Activated gamma-delta T cell (primary cell): ENCODE measurements at places on chromosomes 12 and 14.

DNA sequence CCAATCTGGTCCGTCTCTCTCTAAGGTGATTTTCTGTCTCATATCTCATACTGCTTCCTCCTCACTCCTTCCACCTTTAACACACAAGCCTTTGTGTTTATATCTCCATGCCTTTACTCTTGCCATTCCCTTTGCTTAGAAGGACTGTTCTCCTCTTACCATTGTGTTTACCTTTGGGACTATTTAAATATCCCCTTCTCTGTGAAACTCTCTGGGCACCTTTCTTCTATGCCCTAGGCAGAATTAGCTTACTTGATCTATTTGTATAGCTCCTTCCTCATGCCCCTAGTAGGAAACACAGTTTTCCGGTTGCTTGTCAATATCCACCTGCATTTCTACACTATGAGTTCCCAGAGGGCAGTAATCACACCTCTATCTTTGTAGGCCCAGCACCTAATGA, 3.9 kb upstream of the AMHR2 start:
- DNase-seq = no peak

DNA sequence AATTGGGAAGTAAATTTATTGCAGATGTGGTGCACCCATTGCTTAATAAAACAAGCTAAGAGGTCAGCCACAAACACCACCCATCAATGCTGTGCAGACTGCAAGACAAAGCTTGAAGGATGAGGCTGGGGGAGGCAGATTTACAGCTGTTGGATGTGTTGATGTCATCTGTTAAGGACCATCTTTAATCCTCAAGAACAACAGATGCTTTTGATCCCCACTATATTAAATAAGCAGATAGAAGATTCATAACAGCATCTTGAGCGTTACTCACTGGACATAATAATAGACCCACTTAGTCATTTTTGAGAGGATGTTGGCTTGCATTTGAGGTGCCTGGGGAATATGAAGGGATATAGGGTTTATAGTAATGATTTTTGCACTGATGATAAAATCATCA, 58.8 kb downstream of the GPR68 start:
- DNase-seq = no peak

DNA sequence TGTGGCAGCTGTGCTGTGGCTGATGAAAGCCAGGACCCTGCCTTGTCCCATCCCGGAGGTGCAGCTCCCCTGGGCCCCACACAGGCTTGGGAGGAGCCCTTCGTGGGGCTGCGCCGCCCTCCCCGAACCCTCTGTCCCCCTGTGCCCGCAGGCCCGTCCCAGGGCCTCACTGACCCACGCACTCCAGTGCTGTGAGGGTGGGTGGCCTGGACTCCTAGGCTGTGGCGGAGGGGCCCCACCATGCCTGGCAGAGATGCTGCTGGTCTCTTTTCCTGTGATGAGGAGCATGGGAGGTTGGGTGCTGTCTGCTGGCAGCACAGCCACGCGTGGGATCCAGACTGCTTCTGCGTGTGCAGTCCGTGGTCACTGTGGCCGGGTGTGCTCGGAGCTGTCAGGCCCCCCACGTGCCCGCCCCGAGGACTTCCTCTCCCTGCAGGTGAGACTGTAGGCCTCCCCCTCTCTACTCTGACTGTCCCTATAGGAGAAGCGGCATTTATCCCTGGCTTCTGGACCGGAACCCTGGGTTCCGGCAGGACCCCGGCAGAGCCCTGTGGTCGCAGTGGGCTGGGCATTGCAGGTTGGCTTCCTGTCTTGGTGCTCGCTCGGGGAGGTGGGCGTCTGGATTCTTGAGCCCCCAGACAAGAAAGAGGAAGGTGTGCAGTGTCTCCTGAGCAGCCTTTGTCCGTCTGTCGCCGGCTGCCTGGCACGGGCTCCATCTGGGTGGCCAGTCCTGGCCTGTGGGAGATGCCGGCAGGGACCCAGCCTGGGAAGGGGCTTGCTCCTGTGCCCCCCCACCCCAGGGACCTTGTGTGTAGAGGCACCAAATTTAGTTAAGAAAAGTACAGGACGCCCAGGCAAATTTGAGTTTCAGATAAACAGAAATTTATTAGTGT, 2.3 kb downstream of the MTA1 start:
- DNase-seq = no peak

DNA sequence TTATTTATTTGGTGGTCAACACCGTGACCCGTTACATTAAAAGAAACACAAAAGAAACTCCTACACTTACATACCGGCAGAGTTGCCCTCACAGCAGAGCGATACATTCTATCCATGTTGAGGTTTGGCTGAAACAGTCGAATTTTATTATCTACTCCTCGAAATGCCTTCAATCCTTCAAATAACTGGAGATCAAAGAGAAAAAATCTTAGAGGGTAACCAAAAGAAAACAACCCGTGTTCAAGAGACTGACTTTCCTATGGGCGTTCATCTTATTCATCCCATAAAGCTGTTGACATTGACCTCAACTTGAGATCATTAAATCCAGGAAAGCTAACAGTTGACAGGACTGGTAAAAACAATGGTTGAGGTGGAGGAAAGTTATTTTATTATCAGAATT, 67.7 kb downstream of the BCAT1 start:
- no peak for DNase-seq

GRCh38 chr12:31006416-31007152, 67.1 kb upstream of the DDX11 start:
- no peak for DNase-seq

- no peak for DNase-seq
These were observed 6.6 kb upstream of the PHLDA1 start for GRCh38 chr12:76038176-76038575.

DNA sequence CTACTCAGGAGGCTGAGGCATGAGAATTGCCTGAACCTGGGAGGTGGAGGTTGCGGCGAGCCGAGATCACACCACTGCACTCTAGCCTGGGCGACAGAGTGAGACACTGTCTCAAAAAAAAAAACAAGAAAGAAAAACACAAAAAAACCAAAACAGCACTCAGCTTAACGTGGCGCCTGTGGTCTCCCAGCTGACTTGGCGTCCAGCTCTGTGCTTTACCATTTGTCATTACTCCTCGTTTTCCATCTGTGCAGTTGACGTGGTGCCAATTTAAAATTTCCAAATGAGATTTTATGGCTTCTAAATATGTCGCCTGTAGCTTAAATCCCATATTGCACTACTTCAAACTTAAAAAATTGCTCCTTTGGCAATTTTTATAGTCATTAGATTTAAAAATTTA, 2.0 kb downstream of the MGP start:
- DNase-seq = no peak

- no peak for DNase-seq
These were observed 1.2 kb upstream of the COX14 start for GRCh38 chr12:50110762-50111351.

DNA sequence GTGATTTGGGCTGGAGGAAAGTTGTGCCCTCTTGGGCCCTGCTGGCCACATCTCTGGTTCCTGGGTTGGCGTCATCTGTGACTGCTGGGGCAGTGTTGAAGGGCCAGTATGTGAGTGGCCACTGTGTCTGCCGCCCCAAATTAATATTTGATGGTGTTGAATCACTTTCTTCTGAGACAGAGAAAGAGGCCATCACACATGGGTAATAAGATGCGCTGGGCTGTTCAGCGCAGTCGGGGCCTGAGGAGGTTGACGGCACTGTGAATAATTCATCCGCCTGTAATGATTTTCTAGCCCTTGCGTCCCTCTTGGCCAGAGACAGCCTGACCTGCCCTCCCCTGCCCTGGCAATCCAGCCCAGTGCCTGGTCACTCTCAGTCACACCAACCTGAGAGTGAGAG, 56.2 kb upstream of the BEGAIN start:
- DNase-seq = no peak

DNA sequence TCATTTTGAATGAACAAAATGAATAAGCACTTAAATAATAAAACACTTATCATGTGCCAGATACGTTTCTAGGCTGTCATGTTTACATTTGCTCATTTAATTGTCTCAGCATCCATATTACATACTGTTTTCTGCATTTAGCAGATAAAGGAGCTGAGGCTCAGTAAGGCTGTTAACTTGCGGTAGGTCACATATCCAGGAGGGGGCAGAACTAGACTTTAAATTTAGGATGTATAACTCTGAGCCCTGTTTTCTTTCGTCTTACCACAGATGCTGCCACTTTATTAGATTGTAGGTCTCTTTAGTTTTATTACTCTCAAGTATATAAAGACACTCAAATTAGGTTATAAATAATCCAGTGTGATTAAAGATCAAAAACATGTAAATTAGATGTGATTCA, 17.7 kb downstream of the IRAK4 start:
- DNase-seq = no peak

DNA sequence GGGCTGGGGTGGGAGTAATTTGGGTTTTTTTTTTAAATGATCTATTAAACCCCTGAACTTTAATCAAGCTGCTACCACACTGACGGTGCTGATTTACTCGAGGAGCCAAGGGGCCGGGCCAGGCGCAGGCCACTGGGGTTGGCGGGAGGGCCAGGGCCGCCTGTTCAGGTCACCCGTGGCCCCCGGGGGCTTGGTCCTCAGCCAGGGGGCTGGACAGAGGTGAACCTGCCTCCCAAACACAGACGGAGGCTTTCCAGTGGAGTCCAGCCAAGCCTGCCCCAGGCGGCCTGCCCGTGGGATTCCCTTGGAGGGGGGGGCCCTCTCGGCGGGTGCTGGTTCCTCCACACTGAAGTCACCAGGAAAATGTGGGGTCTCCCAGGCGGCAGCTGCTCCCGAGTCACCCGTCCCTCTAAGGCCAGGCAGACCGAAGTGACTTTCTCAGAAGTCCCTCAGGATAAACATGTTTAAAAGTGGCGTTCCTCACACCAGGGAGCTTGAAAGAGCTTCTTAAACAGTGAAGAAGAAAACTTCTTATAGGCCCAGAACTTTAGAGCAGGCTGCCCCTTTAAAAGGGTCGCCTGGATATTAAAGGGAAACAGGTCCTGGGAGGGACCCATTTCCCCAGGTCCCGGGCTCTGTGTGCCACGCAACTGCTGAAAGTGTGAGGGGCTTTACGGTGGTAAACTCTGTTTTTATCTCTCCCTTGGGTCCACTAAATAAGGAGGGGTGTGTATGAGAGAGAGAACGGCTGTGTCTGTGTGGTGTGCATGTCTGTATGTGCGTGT, 167.2 kb upstream of the GSC start:
- no peak for DNase-seq

GRCh38 chr14:28779456-28779855, 12.9 kb downstream of the FOXG1 start:
- no peak for DNase-seq

- DNase-seq = no peak
These were observed 116.6 kb downstream of the ETV6 start for GRCh38 chr12:11765817-11766794.

DNA sequence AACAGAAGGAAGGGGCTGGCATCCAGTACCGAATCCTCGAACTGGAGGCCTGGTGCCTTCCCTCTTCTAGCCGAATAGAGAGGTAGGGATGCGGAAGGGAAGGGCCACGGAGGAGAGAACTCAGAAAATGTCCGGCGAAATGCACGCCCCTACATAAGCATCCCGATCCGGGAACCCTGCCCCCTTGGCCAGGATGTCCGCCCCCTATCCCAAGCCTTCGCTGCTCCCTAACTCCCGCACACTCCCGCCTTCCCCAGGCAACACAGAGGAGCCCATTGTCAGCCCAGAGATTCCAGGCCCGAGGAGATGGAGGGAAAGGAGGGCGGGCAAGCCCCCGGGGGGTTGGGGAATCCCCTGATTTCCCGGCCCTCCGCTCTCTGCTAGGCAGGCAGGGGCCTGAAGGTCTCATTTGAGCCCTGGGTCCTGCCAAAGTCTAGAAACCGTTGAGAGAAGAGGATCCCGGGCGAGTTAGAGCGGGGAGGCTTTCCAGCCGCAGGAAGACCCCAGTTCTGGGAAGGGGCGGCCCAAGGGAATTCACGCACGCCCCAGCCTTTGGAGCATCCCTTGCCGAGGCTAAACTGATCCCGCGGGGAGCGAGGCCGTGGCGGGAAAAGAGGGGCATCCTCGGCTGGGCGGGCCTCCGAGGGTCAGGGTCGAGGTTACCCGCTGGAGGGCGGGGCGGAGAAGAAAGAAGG, 569 bp upstream of the ARHGEF40 start:
- DNase-seq = no peak

DNA sequence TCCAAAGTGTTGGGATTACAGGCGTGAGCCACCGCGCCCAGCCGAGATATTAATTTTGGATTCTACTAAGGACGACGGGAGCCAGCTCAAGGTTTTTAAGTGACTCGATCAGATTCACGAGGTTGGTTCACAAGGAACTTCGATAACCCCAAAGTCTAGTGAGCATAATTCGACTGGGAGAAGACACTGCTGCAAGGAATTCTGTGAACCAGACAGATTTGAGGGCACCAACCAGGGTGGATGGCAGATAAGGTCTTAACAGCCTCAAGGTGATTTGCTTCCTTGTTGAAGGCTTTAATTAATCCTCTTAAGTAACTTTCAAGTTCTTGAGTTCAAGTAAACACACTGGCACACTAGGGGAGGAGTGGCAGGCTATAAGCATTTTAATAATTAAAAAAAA, 1.1 kb upstream of the KLHDC2 start:
- DNase-seq = no peak

- no peak for DNase-seq
These were observed 86.6 kb downstream of the CRADD start for GRCh38 chr12:93763746-93764147.

- no peak for DNase-seq
These were observed 41.9 kb downstream of the TMEM132D start for GRCh38 chr12:129861951-129862350.

- no peak for DNase-seq
These were observed 26.5 kb upstream of the TAMALIN start for GRCh38 chr12:51980051-51980808.

- peak; percentile 8 for DNase-seq
These were observed 340.1 kb downstream of the BCL11B start for GRCh38 chr14:98931911-98932310.

GRCh38 chr12:19764408-19764807, 325.1 kb downstream of the AEBP2 start:
- no peak for DNase-seq

- DNase-seq = no peak
These were observed 444.4 kb upstream of the ATP2B1 start for GRCh38 chr12:90152897-90153624.

- DNase-seq = no peak
These were observed 268.2 kb upstream of the DAAM1 start for GRCh38 chr14:58920230-58920629.

GRCh38 chr12:110932046-110932445, 11.7 kb upstream of the MYL2 start:
- no peak for DNase-seq

DNA sequence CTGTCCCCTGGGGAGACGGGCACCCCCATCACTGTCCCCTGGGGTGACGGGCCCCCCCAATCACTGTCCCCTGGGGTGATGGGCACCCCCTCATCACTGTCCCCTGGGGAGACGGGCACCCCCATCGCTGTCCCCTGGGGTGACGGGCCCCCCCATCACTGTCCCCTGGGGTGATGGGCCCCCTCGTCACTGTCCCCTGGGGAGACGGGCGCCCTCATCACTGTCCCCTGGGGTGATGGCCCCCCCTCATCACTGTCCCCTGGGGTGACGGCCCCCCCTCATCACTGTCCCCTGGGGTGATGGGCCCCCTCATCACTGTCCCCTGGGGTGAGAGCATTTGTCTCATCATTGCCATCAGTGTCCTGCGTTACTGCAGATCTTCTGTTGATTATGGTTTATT, 38.6 kb downstream of the PACS2 start:
- no peak for DNase-seq
